ENCODE measurements at places on chromosomes 5 and 9.
A peak's percentile ranks its signal among the peaks of the same experiment; 100 is the strongest.

DNA sequence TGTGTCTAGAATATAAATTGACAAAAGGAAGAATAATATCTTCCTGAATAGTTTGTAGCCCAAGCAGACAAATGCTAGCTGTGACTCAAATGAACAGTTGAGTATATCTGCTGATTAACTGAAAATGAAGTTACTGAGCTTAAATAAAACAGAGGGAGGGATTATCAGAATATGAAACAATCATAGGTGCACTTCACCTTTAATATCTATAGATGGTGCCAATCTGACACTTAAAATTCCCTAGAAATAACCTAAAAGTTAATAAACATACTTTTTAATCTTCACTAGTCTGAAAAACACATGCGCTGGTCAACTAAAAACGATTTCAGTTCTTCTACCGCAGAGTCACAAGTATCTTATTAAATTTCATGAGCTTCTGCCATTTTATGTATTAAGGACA is 280.8 kb upstream of the RASA1 start:
- DNase-seq = no peak

GRCh38 chr5:134555890-134556311 is 30.4 kb downstream of the JADE2 start:
- peak; percentile 53 for DNase-seq

GRCh38 chr9:90204128-90204831 is 438.3 kb downstream of the DIRAS2 start:
- DNase-seq = no peak

- no peak for DNase-seq
These were observed 26.0 kb upstream of the PCAT7 start for GRCh38 chr9:94528886-94529285.

- no peak for DNase-seq
These were observed 59.8 kb downstream of the PTCD2 start for GRCh38 chr5:72379936-72380335.

DNA sequence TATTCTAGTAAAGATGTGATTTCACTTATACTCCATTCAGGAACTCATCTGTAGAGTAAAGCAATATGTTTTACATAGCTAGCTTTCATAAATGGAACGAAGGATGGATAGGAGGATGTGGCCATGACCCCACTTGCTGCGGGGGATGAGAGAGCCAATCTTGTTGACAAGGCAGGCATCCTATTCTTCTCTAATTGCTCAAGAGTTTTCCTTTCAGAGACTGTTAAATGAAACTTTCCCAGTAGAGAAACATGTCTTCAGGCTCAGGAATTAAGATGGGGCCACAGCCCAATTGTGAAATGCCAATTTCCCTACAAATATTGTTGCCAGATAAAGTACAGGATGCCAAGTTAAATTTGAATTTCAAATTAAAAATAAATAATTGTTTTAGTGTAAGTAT is 196.2 kb upstream of the TUT7 start:
- DNase-seq = no peak

DNA sequence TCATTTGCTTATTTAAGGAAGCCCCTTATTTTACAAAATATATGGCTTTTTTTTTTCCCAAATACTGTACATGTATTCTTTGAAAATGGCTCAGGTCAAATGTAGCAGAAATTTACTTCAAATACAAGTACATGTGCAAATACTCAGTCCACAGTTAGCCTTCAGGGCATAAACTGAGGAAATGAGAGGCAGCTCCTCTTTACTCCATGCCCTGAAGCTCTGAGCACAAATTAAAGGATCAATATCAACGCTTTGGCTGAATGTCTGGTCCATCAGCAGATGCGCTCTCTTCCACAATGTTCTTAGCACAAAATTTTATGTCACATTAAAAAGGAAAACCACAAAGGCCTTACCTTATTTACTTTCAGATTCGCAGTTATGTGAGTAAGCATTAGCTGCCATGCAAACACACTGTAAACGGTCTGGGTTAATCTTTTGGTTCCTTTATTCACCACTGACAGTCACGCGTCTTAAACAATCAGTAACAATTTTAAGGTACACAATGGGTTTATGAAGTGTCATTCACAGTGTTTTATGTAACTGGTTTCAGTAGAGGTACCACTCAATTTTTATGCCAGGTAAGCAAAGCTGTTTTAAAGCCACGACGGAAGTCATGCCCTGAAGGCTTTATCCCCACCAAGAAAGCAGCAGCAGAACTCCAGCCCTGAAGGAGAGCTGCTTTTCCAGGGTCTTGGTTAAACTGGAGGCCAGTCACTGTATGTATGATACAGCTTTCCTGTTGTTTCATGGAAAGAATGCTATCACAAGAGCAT is 103.4 kb downstream of the OTULIN start:
- no peak for DNase-seq

DNA sequence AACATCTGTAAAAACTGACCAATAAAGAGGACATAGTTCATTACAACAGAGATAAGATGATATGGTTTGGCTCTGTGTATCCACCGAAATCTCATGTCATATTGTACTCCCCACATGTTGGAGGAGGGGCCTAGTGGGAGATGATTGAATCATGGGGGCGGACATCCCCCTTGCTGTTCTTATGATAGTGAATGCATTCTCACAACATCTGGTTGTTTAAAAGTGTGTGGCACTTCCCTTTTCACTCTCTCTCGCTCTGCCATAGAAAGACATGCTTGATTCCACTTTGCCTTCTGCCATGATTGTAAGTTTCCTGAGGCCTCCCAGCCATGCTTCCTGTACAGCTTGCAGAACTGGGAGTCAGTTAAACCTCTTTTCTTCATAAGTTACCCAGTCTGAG is 292.8 kb downstream of the SLF1 start:
- no peak for DNase-seq

GRCh38 chr5:172911628-172911880 is 47.7 kb upstream of the RPL26L1 start:
- DNase-seq = no peak

GRCh38 chr5:180810959-180811622 is 8.5 kb upstream of the MGAT1 start:
- DNase-seq = no peak

DNA sequence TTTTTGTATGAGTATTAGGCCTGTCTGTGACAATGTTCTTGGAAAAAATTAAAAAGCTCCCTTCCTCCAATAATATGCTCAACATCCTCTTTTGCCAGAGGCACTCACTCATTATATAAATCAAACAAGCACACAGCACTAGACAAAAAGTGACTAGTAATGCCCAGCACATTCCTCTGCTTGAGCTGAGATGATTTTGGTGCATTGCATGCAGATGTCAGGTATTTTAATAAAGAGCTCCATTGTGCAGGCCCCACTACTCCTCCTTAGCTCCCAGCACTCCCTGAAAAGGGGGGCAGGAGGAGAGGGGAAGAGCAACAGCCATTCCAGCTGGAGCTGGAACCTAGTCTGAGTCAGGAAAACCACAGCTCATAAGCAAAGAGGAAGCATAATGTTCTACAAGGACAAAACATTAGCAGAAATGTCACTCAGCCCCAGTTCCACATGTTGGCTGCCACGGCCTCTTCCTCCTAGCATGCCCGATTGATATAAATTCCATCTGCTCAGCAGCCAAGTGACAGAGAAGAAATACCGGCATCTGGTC is 348.5 kb downstream of the BNC2 start:
- DNase-seq = no peak

DNA sequence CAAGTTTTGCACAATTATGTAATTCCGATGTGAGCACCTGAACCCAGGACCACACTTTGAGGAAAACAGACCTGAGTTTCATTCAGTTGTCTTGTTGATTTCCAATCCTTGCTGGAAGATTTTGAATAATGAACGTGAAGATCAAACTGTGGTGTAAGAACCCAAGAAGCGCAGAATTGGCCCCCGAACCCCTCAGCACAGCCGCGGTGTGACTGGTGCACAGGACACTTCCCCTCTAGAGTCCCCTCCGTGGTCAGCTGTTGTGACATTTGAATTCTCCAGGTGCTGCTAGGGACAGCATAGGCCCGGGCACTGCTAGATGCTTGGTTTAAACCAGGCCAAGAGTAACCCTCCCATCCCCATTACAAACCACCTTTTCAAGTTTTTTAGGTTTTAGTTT is 1.7 kb downstream of the BRD3OS start:
- no peak for DNase-seq

- no peak for DNase-seq
These were observed 9.9 kb upstream of the ARL15 start for GRCh38 chr5:54320256-54320655.

GRCh38 chr9:36744678-36745077 is 172.0 kb downstream of the MELK start:
- no peak for DNase-seq

- no peak for DNase-seq
These were observed 144.6 kb upstream of the ZNF366 start for GRCh38 chr5:72651779-72652178.

DNA sequence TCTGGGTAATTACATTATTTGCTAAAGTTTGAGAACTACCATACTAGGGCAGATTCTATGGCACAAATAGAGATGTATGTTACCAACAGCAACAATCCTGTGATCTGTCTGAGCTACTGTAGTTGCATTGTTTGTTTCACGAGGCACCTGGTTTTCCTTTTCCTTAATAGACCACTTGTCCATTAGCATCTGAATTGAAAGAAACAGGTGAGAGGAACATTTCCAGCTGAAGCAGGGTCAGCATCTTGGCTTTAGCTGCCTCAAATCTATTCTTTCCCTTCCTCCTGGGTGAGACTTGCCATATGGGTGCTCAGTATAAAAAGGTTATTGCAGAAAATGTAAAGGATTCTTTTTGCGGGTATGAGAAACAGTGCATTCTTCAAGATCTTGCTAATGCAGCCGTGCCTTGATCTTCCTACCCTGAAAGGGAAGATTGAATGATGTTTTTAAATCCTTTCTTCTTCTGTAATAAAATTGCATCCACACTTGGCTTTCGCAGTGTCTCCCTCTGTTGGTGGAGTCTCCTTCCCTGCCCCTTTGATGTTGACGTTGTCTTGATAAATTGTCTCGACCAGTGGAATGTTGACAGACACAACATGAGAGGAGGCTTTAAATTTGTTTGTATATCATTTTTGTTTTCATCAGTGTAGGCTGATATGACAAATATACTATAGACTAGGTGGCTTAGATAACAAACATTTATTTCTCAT is 118.0 kb upstream of the BRINP1 start:
- no peak for DNase-seq

- DNase-seq = no peak
These were observed 66.8 kb downstream of the PALM2AKAP2 start for GRCh38 chr9:109846776-109847175.

DNA sequence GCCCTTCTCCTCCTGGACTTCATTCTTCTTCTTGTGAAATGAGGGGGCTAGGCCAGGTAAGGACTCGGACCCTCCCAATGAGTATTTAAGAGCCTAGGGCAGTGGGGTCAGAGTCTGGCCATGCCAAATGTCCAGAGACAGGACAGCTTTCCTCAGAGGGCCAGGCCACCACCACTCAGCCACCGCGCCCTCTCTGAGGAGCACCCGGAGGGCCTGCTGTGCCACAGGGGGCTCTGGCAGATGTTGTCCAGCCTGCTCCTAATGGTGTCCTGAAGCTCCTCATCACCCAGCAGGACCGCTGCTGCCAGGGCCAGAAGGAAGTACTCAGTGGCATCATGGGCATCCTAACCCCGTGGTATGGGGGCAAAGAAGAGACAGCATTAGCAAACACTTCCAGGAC is 58.3 kb downstream of the SH3TC2 start:
- no peak for DNase-seq

- no peak for DNase-seq
These were observed 64.7 kb downstream of the WWC1 start for GRCh38 chr5:168356171-168356570.

DNA sequence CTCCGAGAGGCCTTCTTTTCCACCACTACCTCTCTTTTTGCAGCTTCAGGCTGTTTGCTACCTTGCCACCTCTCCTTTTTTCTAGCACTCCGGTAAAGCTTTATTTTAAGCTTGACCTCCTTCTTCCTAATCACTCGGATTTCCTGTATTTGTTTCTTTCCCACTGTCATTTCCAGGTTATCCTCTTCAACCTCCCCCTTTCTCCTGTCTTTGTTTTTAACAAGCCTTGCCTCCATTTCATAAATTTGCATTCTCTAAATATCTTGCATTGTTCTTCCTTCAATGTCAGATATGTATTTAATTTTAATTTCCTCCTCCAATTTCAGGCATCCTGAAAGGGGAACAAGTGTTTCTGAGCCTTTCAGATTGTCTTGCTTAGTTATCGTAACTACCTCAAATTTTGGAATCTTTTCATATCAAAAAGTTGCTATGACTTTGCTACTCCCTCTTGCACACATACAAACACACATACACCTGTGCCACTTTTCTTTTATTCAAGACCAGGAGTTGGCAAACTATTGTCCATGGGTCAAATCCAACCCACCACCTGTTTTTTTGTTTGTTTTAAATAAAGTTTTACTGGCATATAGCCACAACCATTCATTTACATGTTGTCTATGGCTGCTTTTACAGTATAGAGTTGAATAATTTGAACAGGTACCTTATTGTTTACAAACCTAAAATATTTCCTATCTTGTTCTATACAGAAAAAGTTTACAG is 22.7 kb downstream of the DPYSL3 start:
- DNase-seq = no peak

- peak; percentile 31 for DNase-seq
These were observed 48.6 kb downstream of the RGS3 start for GRCh38 chr9:113511856-113512761.

DNA sequence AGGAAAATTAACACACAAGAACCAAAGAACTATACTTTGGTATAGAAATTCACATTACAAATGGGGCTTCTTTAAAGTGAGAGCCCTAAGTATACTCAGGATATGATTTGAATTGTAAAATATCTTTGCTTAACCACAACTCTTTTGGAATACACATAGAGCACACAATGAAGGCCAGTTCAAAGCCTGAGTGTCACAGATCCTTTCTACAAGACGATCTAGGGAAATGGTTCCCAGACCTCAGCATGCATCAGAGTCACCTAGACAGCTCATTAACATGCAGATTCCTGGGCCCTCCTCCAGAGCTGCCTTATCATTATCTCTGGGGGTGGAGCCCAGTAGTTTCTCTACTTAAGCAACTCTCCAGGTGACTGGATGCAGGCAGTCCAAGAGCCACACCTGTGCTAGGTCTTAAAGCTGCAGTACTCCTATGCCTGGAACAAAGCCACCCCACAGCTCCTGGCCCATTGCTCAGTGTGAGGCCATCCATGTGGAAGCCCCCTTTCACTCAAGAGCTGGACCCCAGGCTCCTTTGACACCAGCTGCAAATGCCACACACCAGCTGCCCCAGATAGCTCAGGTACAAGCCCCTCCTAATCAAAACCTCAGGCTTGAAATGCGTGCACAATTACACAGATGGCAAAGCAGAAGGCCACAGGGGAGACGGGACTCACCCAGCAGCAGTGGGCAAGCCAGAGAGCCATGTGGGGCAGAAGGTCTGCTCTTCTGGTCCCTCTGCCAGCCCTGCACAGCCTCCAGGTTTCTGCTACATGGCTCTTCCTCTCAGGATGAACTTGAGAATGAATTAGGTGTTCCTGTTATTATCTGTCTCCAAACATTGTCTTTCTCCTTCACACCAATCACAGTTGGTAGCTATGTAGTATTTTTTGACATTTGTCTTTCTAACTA is 106.1 kb downstream of the SH3TC2 start:
- no peak for DNase-seq

DNA sequence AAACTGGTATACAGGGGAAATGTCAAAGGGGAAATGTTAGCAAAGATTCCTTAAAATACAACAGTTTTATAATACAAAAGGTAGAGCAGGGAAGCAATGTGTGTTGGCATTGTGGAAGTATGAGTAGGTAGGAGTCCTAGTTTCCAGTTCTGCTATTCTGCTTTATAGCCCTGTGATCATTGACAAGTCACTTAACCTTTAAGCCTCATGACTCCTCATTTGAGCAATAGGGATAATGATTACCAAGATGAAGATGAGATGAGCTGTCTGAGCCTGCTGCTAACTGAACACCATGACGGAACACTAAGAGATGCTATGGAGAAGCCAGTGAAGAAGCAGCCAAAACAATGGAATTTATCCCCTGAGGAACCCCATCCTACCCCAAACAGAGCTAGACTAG is 251.7 kb downstream of the PAPPA start:
- DNase-seq = no peak

Measured in stimulated activated CD4-positive, alpha-beta T cell treated with anti-CD3 and anti-CD28 coated beads, TNF-alpha, amount 100 ng/mL, for 1 hour (primary cell).